ENCODE measurements at places on chromosomes 11 and 22.
A peak's percentile ranks its signal among the peaks of the same experiment; 100 is the strongest.

GRCh38 chr11:15941206-15941770 is 415.1 kb downstream of the SOX6 start:
- no peak for DNase-seq

DNA sequence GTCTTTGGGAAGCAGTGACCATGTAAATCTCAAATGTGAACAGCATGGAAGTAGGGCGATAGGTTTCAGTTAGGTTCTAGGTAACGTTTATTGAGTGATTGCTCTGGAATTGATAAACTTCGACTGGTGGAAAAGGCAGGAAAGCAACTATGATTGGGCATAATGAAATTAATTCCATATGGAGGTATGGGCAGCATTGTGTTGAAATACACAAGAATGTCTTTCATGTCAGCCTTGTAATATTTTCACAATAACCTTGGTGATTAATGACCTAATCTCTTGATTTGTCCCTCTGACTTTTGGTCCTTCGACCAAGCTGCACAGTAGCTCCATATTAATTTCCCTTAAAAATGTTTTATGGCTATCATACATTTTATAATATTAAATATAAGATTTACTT is 2.8 kb downstream of the CEP57 start:
- no peak for DNase-seq

DNA sequence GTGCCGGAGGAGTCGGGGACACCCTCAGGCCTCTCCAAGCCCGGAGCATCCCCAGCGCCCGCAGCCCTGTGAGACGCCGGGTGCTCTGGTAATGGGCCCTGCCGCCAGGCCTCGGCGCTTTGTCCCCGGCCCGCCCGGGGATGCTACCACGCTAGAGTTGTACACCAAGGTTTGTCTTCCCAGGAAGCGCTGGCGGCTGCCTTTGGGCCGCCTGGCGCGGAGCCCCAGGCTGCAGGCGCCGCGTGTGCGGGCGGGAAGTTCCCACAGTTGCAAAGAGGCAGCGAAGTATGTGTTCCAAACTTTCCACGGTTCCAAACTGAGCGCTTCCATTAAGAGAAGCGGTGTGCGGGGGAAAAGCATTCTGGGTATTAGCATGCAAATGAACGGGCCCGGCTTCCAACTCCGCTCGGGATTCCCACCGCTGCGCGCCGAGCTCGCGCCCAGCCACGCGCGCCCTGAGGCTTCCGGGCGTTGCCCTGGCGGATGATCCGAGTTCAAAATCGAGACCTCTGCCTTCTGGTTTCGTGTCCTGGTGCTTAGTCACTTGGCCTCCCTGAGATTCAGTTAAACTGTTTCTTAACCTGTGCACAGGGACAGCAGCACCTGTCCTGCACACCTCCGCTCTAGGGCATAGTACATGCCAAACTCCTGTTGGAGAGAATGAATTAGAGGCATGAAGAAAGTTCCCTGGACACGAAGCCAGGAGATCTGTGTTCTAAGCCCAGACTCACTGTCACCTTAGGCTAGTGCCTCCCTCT is 1.3 kb upstream of the PATZ1 start:
- no peak for DNase-seq

- DNase-seq: no peak
Observed at GRCh38 chr22:31138126-31138525, 2.2 kb downstream of the PLA2G3 start.

- DNase-seq: no peak
Observed at GRCh38 chr11:11481371-11481770, 128.3 kb upstream of the CSNK2A3 start.

- DNase-seq: no peak
Observed at GRCh38 chr22:49724893-49725489, 102.7 kb downstream of the BRD1 start.

- DNase-seq: no peak
Observed at GRCh38 chr11:77661670-77662069, 24.1 kb upstream of the CLNS1A start.

GRCh38 chr22:29200901-29201300 is 4.8 kb upstream of the EMID1 start:
- DNase-seq: no peak

- DNase-seq: no peak
Observed at GRCh38 chr11:45405916-45406670, 120.0 kb upstream of the SYT13 start.

- no peak for DNase-seq
Observed at GRCh38 chr22:50174382-50175190, 4.1 kb downstream of the PANX2 start.

DNA sequence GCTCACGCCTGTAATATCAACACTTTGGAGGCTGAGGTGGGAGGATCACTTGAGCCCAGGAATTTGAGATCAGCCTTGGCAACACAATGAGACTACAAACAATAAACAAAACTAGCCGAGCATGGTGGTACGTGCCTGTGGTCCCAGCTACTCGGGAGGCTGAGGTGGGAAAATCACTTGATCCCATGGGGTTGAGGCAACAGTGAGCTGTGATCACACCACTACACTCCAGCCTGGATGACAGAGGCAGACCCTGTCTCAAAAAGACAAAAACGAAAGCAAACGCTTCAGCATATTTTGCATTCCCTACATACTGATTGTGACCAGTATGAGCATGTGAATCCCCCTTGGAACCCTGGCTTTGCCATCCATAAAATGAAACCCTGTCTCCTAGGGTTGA is 33.9 kb upstream of the MN1 start:
- no peak for DNase-seq

DNA sequence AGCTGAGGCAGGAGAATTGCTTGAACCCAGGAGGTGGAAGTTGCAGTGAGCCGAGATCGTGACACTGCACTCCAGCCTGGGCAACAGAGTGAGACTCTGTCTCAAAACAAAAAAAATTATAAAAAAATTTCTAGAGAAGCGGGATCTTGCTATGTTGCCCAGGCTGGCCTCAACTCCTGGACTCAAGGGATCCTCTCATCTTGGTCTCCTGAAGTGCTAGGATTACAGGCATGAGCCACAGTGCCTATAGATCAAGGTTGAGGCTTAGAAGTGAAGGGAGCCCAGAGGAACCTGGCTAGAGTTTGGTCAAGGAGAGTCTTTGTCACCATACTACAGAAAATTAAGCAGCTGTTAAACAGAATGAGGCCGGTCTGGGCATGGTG is 1.4 kb upstream of the MCM5 start:
- DNase-seq: no peak

- DNase-seq: no peak
Observed at GRCh38 chr22:44133901-44134571, 46.7 kb upstream of the PARVG start.

- no peak for DNase-seq
Observed at GRCh38 chr11:10050561-10050960, 243.5 kb downstream of the SBF2 start.

DNA sequence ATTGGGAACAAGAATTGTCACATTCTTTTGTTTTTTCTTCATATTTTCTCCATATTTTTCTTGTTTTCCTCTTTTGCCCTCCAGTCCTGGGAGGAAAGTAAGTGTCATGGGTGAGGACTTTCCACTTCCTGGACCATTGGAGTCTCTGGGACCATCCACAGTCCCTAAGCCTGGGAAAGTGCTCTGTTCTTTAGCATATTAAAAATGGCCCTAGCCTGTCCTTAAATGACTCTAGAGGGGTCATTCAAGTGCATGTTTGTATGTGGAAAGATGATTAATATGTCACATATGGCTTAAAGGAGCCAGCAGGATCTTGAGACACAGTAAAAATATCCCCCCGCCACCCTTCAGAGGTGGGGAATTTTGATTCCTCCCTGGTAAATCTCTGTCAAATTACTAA is 20.1 kb upstream of the SCGB1D1 start:
- DNase-seq: no peak

DNA sequence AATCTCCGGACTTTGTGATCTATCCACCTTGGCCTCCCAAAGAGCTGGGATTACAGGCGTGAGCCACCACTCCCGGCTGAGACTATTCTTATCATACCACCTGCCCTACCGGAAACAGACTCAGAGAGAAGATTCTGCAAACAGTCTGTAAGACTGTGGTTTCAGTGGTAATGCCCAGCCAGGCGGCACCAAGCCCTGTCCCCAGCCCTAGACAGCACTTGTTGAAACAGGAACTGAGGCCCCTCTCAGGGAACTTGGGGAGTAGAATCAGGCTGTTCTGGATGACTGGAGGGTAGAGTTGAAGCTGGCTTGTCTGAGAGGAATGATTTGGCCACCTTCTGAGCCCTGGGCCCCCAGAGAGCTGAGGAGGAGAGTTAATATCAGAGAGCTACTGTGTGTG is 1.3 kb upstream of the INSC start:
- DNase-seq: no peak

- DNase-seq: no peak
Observed at GRCh38 chr11:77039491-77040400, 5.5 kb downstream of the B3GNT6 start.

DNA sequence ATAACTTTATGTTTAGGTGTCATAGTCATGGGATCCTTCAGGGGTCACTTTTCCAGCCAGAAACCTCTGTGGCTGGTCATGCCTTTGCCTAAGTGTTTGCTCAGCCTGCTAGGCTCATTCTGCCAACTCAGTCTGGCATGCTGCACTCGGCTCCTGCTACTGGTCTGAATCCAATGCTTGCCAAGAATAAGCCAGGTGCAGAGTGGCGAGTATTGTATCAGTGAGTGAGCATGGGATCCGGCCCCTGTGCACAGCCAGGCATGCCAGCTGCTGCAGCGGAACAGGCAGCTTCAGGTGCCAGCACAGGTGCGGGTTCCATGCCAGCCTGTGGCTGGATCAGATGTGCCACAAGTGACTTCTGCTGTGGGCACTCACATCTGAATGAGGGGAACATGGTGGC is 1269.3 kb upstream of the CNTN5 start:
- DNase-seq: no peak

DNA sequence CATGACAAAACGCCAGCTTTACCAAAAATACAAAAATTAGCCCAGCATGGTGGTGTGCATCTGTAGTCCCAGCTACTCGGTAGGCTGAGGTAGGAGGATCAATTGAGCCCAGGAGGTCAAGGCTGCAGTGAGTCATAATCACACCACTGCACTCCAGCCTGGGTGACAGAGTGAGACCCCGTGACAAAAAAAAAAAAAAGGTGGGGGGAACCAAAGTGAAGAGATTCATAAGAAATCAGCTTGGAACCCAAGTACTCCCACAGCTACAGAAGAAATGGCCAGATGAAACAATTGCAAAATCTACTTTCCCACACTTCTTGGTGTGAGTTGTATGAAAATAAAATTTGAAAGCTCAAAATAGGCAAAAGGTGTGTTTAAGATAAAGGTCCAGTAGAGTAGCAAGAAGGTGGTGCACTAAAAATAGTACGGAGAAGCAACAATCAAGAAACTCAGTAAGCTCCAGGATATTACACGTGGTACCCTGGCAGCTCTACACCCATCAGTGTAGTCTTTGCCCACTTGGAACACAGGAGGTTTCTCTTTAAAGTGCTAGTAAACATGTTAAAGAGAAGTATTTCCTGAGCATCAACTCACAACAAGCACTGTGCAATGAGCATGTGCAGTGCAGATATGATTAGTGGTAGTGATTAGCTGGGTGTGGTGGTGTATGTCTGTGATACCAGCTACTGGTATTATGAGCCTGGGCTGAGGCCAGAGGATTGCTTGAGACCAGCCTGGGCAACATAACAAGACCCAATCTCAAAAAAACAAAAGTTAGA is 5.3 kb downstream of the HARBI1 start:
- no peak for DNase-seq

GRCh38 chr22:31556627-31557203 is 60.4 kb downstream of the SFI1 start:
- DNase-seq: no peak

DNA sequence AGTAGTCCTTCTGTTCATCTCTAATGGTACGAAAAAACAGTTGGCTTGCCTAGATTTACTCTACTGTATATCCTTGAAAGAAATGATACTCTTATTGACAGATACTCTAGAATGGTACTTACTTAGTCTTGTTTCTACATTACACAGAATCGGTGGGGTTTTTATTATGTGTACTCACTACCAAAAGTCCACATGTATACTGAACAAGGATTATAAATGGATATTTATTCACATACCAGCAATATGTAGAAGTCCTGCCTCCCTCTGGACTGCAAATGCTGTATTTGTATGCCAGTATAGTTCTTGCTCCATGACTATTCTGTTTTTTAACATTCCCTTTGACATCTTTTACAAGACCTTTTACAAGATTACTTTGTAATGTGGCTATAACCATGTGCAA is 13.9 kb downstream of the PCF11 start:
- no peak for DNase-seq

DNA sequence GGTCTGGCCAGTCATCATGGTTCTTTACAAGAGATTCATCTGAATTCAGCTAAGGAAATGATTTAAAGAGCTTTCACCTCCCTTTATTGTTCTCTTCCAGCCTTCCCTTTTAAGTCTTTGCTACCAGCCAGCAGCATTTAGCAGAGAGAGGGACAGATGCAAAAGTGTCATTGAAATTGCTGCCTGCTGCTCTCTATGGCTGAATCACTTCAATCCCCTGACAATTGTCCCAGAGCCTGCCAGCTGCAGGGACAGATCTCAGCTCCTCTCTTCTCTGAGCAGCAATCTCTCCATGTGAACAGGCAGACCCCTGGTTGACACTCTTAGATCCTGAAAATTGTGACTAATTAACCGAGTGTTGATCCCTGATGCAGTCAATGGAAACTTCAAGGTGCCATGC is 816.9 kb upstream of the CCDC90B start:
- peak; percentile 82 for DNase-seq

- DNase-seq: no peak
Observed at GRCh38 chr11:45648931-45649330, 16.5 kb downstream of the CHST1 start.

DNA sequence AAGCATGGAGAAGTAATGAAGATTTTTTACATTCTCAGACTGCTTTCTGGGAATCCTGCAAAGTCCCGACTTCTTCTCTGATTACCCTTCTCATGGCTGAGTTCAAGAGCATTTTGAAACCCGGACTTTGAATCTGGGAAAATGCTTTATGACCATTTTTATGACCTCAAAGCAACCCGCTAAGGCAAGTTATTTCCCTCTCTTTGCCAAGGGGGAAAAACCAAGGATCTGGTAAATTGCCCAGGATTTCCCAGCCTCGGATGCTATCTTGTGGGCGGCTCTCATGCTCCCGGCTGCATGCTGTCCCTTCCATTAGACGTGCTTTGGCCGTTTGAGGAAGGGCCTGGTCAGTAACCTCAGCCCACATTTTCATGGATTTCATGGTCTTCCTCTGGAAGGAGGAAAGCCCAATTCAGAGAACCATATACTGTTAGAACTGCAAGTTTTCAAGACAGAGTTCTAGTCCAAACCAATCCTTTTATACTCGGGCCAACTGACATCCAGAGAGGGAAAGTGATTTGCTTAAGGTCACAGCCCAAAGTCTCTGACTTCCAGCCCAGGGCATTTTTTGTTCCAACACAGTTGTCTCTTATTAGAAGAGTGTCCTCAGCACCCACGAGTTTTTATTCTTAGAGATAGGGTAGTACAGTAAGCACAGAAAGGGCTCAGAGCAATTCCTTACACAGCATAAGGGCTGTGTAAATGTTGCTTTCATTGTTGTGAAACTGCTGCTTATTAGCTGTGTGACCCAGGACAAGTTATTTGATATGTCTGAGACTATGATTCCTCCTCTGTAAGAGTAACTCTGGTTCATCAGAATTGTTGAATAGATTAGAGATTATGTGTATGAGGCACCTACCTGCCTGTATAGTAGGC is 77.4 kb downstream of the NAV2 start:
- no peak for DNase-seq
